Stimulated activated CD8-positive, alpha-beta memory T cell treated with anti-CD3 and anti-CD28 coated beads, Interleukin-12 subunit alpha, Interleukin-12 subunit beta, amount 100 ng/mL, for 4 hours (primary cell): ENCODE measurements at places on chromosomes 16 and 17.

DNA sequence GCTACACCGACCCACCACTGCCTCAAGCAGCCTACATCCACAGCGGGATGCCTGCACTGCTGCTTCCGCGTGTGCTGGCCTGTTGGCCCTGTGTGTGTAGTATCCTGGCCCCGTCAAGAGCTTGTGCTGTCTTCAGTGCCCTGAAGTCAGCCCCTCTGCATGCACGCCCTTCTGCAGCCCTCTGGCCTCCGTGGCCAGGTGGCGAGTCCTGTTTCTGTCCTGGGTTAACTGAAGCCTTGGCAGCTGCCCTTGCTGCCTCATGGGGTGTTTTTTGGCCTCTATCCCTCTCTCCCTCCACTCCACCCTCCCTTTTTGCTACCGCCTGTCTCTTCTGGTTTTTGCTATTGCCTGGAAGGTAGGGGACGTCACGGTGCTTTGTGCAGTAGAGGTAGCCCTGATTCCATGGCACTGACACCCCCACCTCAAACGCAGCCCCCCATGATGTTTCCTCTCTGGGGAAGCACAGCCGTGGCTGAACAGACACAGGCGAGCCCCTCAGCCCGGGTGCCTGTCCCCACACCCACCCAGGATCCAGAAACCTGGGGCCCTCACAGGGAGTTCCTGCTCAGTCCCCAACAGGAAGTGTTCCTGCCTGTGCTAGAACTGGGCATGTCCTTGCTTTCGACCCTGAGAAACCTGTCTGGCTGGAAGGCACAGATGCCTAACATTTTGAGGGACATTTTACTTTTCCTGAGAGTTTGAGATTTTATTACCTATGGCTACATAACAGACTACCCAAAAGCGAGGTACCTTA is 18.8 kb upstream of the AMZ2 start:
- DNase-seq, result no peak

DNA sequence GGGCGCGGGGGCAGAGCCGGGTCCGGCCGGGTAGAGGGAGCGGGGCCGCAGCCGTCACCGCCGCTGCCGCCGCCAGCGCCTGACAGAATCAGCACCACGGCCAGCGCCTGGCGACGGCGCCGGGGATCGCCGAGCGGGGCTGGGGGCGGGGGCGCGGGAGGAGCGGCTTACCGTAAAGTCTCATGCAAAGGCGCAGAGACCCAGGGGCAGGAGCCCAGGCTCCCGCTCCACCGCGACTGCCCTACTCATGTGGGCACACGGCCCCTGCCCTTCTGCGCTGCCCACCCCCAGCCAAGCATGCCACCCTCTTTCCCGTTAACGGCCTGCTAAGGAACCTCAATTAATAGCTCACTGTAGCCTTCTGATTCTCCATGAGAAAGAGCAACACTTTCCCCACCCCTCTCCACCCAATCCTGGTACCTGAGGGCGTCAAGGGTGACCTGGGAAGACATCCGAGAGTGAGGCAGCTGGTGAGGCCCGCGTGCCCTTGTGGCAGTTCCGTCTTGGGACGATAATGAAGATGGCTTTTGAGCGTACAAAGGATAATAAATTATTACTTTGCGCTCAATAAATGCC is at the start of gene SEZ6:
SEZ6 (minus strand) TSS at position 98 of the 576 bp plus-strand sequence. CDS start 164 bp downstream, outside the sequence.
- peak; percentile 31 for DNase-seq

DNA sequence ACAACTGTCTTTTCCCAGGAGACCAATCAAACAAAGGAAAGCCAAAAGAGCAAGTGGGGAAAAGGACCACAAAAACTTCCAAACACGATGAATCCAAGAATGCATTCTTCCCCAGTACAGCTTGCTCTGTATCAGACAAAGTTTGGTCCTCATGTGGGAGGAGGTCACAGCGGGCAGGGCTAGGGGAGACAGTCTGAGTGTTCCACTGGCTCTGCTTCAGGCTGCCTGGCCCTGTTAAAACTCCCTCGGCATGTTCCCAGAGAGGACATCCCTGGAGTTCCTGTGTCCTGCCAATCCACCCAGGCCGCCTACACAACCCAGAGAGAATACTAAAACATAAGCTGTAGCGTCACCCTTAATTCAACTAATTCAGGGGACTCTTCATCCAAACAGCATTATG is 415.1 kb upstream of the DYNLRB2 start:
- DNase-seq, result no peak

GRCh38 chr16:64390102-64390501 is 731.8 kb downstream of the CDH11 start:
- no peak for DNase-seq

DNA sequence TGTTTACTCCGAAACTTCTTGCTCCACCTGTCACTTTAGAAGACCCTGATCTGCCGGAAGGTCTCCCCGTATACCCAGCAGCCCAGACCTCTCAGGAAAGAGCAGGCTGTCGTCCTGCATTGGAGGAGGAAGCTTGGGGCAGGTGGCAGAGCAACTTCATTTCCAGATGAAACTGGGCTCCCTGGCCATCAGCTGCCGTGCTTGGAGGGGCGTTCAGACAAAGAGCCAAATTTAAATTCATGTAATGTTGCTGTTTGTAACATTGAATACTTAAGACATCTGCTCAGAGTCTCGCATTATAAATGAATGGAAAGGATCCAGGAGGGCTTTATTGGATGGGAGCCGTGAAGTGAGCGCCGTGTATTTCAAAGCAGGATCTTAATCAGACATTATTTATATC is 628.5 kb downstream of the MAF start:
- no peak for DNase-seq

DNA sequence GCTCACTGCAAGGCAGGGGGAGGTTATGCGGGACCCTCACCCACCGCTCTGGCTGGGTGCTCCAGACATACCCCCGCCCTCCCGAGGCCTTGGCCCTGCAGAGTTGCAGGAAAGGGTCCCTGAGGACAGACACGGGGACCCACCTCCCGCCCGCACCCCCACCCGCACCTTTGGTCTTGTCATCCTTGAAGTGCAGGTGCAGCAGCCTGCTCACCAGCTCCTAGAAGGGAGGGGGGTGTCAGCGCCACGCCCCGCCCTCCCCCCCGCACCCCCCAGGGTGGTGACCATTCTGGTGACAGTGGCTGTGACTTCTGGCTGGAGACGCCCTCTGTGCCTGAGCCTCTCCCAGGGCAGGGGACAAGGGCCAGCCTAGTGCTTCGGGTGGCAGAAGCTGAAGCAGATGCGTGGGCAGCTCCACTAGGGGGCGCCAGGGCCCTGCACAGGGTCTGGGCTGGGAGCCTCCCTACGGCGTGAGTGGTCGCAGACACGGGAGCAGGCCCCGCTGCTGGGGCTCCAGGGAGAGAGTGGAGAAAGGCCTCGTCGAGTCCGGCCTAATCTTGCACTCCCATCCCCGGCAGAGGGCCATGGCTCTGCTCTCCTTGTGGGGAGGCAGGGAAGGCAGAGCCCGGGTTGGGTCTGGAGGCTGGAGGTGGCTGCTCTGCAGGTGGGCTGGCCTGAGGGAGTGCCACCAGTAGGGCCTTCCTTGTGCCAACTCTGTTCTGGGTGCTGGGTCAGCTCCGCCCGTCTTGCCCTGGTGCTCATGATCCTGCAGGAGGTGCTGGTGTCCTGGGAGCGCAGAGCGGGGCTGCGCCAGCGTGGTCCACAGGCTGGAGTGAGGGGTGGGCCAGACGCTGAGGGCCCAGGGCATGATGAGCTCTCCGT is 2.7 kb downstream of the CENPX start:
- DNase-seq, result peak; percentile 27

- no peak for DNase-seq
These were observed 22.8 kb upstream of the SLC47A1 start for GRCh38 chr17:19510903-19511302.

DNA sequence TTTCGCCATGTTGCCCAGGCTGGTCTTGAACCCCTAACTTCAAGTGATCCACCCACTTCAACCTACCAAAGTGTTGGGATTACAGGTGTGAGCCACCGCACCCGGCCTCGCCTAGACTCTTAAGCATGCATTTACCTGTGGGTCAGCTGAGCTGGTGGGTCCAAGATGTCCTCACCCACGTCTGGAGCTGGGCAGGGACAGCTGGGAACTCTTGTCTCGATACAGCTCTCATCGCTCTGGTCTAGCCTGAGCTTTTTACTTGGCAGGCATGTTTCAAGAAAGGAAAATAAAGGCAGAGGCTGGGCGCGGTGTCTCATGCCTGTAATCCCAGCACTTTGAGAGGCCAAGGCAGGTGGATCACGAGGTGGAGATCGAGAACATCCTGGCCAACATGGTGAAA is 56.9 kb upstream of the PHOSPHO1 start:
- DNase-seq, result no peak

- no peak for DNase-seq
These were observed 22.1 kb upstream of the PVALEF start for GRCh38 chr17:81143200-81143527.

- DNase-seq, result no peak
These were observed 100.3 kb downstream of the ZFHX3 start for GRCh38 chr16:72947379-72948237.
